ENCODE measurements at places on chromosomes 1 and 21.

- DNase-seq = no peak
Observed at GRCh38 chr1:63199706-63200335, 122.5 kb upstream of the FOXD3 start.

GRCh38 chr1:184879876-184880557, 94.3 kb downstream of the NIBAN1 start:
- no peak for DNase-seq

- DNase-seq = no peak
Observed at GRCh38 chr1:34213956-34214355, 37.2 kb downstream of the C1orf94 start.

- no peak for DNase-seq
Observed at GRCh38 chr1:179016706-179017382, 8.8 kb upstream of the FAM20B start.

GRCh38 chr1:115076384-115076915, 12.9 kb downstream of the TSPAN2 start:
- DNase-seq = no peak
